Skin of body (tissue), 3 donors: ENCODE measurements at places on chromosomes 6 and 20.

- no peak for DNase-seq
Observed at GRCh38 chr20:24761220-24762065, 187.6 kb upstream of the CST7 start.

GRCh38 chr6:39296745-39297640 is 17.2 kb downstream of the KCNK17 start:
- peak; percentile 23 for DNase-seq

- no peak for DNase-seq
Observed at GRCh38 chr6:4856785-4857184, 80.6 kb downstream of the CDYL start.

DNA sequence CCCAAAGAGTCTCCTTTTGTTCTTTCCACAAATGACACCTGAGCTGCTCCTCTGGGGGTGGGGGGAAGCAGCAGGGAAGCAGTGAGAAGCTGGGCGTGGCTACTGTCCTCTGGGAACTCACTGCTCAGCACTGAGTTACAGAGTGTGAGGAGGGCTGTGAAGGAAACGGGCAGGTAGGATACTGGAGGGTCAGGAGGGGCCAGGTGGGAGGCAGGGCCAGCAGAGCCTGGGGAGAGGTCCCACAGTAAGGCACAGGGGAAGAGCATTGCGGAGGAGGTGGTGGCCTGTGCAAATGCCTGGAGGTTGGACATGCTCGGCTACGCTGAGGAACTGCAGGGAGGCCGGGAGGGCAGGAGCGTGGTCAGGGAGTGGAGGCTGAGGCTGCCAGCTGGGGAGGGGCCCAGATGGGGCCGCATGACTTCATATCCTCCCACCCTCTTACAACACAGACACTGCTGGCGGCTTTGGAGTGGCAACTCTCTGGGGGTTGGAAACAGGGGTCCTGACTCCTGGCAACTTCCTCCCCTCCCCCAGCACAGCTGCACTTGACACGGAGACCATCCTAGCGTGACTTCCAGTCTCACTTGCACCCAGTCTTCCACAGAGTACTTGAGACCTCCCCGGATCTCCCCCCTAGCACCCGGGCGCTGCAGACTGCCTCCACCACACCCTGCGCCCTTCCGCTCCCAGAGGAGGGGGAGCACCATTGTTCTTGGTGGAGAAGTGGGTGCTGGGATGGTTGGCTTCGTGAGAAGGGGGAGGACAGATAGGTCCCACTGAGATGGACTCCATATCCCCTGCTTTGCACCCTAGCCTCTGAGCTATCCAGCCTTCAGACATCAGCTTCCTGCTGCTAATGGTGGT is 34.2 kb downstream of the RBM38 start:
- no peak for DNase-seq

- no peak for DNase-seq
Observed at GRCh38 chr6:79630883-79631692, at the start of gene SH3BGRL2. TSS of gene SH3BGRL2 (plus strand) at chr6:79631329. CDS start at chr6:79631462, 133 bp downstream.

- DNase-seq = no peak
Observed at GRCh38 chr6:163706500-163707087, 292.1 kb downstream of the QKI start.

DNA sequence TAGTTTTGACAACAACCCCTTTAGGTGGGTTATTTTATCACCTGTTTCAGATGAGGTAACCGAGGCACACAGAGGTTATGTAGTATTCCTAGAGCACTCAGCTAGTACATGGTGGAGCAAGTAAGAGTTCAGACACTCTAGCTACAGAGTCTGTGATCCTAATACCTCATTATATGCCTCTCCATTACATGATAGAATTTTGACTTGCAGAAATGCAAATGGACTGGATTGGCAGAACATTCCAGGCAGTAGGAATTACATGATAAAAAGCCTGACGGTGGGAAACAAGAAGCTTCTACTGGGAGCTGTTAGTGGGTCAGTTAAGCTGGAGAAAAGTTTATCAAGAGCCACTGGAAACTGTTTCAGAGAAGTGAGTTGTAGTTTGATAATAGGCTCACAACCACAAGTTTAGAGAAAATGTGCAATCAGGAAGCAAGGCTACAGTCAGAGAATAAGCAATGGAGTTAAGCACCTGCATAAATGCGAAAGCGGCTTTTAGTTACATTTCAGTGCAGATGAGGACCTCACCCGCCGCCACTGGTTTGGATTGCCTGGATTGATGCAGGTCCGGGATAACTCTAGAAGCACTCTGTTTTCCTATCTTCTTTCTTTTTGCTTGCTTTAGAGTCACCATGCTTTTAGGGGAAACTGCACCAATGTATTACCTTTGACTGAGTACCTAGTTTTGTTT is 34.7 kb upstream of the MYLK2 start:
- no peak for DNase-seq

DNA sequence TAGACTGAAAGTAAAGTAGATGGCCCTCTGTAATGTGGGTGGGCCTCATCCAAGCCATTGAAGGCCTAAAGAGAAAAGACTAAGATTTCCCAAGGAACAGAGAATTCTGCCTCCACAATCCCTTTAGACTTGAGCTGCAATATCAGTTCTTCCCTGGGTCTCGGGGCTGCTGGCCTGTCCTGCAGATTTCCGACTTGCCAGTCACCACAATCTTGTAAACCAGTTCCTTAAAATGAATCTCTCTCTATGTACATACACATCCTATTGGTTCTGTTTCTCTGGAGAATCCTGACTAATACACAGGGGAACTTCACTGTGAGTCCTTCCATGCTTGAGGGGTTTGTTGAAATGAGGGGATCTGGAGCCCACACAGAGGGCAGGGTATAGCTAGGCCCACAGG is 12.9 kb downstream of the CCDC170 start:
- DNase-seq = no peak

GRCh38 chr6:12613811-12614210 is 102.8 kb upstream of the PHACTR1 start:
- no peak for DNase-seq

DNA sequence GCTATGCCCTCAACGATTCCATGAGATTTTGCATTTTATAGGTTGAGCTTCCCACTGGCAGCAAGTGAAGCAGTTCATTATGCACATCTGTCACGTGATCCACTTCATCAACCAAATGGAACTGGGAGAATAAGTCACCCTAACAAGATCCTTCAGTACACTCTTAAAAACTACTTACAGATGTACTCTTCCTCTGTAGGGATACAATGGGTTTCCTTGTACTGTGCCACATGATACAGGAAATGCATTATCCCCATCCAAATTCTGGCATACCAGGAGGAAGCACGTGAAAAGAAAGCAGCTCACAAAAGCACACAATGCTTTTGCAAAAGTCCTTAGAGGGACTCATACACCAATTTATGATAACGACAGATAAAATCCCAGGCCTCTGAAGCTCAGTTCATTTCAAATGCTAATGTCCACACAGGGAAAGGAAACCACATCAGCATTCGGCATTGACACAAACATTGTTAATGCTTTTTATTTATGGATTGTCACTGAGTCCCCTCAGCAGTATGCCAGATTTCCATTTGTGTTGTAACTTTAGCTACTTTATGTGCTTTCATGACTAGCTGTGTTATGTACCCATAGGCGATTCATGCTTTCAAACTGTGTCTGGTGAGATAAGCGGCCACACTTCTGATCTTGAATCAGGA is 58.1 kb upstream of the REV3L start:
- no peak for DNase-seq

DNA sequence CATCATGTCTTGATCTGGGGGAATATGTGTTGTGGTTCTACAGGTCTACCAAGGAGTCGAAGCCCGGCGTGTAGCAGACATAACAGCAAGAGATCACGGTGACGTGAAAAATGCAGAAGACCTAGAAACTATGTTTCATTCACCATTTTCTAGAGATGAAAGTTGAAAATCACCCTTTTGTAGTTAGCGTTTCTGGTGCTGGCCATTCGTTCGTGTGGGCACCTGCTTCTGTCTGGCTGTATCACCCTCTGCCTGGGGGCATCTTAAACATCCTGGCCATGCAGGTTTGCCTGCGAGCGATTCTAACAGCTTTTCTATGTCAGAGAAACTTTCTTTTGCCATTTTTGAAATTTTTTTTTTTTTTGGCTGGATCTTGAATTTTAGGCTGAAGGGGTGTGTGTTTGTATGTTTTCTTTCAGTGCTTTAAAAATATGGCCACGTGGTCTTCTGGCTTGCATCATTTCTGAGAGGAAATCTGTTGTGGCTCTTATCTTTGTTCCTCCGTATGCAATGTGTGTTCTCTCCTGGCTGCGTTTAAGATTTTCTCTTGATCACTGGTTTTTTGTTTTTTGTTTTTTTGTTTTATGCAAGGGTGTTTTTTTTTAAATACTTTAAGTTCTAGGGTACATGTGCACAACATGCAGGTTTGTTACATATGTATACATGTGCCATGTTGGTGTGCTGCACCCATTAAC is 226.7 kb downstream of the CDH4 start:
- no peak for DNase-seq

DNA sequence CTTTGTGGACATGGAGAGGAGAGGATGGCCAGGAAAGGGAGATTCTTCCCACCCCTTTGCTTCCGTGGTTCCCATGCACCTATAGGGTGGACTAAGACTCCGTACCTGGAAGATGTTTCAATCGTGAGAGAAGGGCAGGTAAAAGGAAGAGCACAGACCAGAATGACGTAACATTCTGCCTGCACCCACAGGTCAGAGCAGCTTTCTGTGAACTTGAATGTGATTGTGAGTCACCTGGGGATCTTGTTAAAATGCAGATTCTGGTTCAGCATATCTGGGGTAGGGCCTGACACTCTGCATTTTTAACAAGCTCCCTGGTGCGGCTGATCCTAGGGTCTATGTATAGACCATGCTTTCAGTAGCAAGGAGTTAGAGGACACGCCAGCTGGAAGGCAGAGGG is 164.1 kb upstream of the SGK1 start:
- DNase-seq = no peak

DNA sequence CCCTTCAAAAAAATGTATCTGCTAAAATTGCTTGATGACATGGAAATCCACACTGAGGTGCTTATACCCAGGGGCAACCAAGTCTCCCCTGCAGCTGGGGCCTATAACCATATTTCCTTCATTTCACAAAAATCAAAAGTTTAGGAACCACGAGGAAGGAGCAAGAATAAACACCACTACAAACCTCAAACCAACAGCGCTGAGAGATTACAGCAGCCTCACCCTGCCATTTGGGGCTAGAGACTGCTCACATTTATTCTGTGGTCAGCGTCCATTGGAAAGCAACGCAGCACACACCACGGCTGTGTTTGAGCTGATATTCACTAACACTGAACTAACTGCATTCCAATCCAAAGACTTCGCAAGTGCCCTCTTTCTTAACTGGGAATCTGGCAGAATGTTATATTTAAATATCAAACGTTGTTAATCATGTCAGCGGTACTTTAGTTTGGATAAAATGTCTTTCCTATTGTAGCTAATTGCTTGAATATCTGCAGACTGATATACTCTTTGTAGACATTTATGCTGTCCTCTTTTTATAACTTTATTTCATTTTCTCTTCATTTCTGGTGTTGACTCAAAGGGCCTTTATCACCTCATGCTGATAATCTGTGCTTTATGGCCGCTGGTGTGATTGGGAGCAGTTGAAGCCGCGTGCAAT is 94.6 kb downstream of the FOXA2 start:
- DNase-seq = no peak

- DNase-seq = peak; percentile 62
Observed at GRCh38 chr6:29589423-29590048, 4.6 kb downstream of the OR2H2 start.

DNA sequence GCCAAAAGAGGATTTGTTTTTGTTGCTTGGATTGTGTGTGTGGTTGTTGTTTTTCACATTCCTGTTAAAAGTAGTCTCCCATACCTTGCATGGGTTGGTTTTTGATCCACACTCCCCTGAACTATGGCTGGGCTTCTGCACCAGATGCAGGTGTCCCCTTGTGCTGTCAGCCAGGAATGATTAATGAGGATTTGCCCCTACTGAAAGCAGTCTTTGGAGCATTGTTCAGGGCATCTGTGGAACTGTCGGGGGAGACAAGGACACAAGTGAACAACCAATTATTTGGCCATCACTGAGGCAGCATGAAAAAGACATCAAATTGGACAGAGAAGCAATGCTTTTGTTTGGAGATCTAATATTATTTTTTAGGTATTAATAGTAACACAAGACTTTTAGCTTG is 373.2 kb upstream of the MMS22L start:
- DNase-seq = no peak

- DNase-seq = no peak
Observed at GRCh38 chr20:47669489-47669888, 115.8 kb downstream of the SULF2 start.

DNA sequence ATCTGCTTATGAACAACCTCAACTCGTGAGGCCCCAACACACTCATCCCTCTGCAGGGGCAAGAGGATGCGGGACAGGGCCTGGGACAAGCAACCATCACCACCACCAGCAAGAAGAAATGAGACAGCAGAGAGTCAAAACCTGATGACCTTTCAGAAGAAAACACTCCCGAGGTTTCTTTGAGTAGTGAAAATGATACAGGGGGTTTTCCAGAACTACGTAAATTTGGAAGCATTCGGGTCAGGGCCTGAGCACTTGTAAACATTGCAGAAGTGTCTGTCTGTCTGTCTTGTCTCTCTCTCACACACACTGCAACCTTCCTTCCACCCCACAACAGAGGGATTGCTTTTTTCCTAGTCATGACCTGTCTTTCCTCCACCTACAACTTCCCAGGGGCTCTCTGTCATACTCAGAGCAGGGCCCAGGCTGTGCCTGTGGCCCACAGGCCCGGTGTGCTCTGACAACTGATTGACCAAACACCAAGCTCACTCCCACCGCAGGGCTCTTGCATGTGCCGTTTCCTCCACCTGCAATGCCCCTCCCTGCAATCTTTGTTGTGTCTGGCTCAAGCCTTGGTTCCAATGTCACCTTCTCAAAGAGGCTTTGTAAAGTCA is 90.9 kb downstream of the BMP7 start:
- no peak for DNase-seq

DNA sequence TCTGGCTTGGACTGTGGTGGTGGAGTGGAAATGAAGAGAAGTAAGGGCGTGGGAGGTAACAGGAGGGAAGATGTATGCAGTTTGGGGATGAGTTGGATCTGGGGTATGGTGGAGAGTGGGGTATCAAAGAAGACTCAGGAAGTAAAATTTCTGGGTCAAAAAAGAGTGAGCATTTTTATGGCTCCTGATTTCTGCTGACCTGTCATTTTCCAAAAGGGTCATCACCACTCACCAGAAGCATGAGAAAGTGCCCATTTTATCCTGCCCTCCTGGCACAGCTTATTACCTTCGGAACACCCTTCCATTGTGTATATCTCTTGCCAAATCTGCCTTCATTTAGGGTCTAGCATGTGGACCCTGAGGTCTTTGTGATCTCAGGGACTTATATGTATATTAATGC is 17.3 kb downstream of the TOX2 start:
- DNase-seq = no peak

GRCh38 chr20:17849901-17850683 is 118.5 kb downstream of the SNX5 start:
- peak; percentile 38 for DNase-seq

DNA sequence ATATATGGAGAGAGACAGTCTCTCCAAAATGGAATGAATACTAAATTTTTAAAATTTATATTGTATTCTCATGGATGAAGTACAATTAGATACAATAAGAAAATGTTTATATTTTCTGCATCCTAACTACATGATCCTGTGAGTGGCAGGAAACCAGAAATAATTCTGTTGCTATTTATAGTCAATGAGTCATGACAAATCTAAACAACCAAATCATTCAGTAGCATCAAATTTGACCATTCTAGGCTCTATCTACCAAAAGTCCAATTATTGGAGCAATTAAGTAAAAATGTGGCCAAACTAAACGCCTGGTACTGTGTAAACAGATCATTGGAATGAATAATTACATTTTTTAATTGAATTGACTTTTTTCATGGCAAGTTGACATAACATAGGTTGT is 959.8 kb downstream of the EPHA7 start:
- DNase-seq = no peak
